ENCODE measurements at places on chromosomes 4 and X.

DNA sequence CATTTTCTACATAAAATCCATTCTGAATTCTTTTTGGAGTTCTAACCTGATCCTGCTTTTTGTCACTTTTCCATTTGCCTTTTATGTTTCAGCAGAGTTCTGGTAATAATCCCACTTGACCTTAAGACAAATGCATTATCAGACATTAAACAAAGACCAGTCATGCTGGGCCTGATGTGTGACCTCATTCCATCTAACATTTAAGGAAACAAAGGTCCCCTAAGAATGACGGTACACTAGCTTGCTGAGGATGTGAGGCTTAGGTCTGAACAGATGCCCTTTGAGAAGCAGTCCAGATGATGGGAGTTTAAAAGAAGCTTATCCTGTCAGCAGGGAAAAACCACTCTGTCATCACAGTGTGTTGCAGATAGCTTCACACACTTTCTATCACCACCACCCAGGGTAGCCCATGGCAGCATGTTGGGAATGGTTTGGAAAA is 38.1 kb upstream of the PDE5A start:
- no peak for ATAC-seq

DNA sequence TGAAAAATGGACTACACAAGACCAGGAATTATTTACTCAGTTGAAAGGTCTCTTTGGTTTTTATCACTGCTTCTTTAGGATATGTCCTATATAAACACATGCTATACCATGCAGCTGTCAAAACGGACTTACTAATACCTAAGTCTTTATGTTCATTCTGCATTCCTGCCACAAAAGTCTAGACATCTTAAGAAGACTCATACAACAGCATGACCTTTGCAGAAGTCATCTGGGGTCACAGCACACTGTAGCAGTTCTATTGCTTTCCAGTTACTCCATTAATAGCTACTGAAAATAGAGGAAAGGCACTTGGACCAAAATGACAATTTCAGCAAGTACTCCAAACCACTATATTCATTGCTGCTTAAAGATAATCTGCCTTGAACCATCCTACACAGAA is 53.2 kb downstream of the DDX60 start:
- ATAC-seq: no peak

- no peak for ATAC-seq
Measured at GRCh38 chrX:136866337-136867095, 14.0 kb downstream of the RBMX start.

DNA sequence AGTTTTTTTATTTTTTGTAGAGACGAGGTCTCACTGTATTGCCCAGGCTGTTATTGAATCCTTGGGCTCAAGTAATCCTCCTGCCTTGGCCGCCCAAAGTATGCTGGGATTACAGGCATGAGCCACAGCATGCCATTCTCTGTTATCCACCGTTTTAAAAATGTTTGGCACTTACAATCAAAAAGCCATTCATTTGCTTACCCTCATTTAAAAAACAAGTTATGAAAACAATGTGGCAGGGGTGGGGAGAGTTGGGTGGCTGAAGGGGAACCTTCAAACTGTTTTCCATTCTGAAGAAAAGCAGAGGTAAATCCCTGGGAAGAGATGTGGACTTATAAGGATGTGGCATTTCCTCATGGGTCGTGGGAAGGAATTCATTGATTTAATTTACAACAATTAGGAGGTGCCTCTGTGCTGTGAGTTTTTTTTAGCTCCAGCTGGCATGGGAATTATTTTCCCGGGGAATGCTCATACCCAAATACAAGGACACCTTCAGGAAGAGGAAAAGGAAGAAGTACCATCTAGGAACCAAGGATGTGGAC is 103.5 kb downstream of the MID1 start:
- ATAC-seq: no peak

- ATAC-seq: no peak
Measured at GRCh38 chr4:2977211-2978088, 14.1 kb downstream of the GRK4 start.

DNA sequence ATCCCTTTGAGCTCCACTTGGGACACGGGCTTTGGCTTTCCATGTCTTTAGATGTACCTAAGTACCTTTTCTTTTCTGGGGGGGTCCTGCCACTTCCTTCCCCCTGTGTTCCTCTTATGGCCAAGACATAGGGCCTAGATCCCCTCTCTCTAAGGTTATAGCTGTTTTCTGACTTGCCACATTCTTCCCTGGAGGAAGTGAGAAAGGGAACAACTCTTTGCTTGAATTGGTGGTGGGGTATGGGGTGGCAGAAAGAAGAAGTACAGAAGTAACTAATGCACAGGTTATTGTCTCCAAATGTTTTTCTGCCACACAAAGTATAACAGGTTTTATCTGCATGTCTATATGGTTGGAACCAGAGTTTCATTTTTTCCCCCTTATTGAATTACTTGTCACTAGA is 29.7 kb upstream of the DIPK2B start:
- no peak for ATAC-seq

GRCh38 chr4:136748773-136749172 is 783.5 kb downstream of the PCDH18 start:
- no peak for ATAC-seq

- ATAC-seq: no peak
Measured at GRCh38 chrX:10526451-10526850, 93.9 kb downstream of the MID1 start.

DNA sequence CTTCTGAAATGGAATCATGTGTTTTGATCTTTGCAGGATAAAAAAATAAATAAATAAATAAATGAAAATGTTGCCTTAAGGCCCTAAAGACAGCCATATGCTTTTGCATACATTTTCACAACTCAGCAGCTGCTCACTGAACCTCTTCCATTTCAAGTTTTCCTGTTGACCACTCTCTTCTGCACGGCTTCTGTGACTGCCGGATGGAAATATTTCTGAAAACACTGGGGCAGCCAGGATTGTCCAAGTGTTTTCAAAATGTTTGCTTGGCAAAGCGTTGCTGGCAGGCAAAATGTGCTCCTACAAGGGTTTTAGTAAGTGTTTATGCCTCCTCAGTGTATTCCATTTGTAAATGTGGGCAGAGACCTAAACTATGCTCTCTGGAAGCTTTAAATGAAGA is 208.1 kb upstream of the IL1RAPL1 start:
- ATAC-seq: no peak

DNA sequence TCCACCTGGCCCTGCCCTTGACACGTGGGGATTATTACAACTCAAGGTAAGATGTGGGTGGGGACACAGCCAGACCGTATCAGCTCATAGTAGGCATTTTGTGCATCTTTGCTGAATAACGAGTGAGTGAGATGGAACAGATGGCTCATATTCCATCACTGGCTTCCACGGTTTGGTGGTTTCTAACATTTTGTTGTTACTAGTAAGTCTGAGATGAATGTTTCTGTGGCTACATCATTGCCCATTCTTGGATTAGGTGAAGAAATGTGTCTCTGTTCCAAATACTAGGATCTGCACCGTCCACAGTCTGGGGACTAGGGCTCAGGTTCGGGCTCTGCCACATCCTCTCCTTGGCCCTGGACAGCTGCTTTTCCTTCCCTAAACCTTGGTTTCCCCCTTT is 3.6 kb downstream of the ABLIM2 start:
- ATAC-seq: no peak

GRCh38 chr4:184356366-184356765 is 118.0 kb downstream of the IRF2 start:
- ATAC-seq: no peak

DNA sequence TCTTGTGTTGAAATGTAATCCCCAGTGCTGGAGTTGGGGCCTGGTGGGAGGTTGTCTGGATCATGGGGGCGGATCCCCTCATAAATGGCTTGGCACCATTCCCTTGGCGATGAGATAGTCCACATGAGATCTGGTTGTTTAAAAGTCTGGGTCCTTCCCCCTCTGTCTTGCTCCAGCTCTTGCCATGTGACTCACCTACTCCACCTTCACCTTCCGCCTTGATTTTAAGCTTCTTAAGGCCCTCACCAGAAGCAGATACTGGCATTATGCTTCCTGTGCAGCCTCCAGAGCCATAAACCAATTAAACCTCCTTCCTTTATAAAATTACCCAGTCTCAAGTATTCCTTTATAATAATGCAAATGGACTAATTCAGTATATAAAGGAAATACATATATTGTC is 111.5 kb downstream of the NR3C2 start:
- no peak for ATAC-seq

- no peak for ATAC-seq
Measured at GRCh38 chrX:94053575-94053974, 379.6 kb downstream of the FAM133A start.

DNA sequence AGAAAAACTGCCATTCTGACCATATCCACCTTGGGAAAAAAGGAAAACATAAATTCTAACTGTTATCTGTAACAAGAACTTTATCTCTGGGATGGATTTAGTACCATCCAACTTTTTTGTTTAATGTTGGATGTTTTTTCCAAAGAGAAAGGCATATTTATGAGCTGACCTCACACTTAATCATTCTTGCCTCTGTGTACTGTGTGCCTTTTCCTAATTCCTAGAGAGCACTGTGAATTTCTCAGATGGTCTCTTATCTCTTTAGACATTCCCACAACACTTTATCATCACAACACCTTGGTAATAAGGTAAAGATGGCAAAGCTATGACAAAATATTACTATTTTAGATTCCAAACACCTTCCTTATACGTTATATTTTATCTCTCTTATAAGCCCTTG is 126.2 kb downstream of the COL4A6 start:
- ATAC-seq: no peak

- no peak for ATAC-seq
Measured at GRCh38 chrX:17448188-17448587, 73.2 kb downstream of the NHS start.

GRCh38 chrX:47420962-47421361 is 50.6 kb downstream of the ZNF157 start:
- ATAC-seq: no peak

- ATAC-seq: no peak
Measured at GRCh38 chrX:16804923-16805464, 18.7 kb downstream of the TXLNG start.

DNA sequence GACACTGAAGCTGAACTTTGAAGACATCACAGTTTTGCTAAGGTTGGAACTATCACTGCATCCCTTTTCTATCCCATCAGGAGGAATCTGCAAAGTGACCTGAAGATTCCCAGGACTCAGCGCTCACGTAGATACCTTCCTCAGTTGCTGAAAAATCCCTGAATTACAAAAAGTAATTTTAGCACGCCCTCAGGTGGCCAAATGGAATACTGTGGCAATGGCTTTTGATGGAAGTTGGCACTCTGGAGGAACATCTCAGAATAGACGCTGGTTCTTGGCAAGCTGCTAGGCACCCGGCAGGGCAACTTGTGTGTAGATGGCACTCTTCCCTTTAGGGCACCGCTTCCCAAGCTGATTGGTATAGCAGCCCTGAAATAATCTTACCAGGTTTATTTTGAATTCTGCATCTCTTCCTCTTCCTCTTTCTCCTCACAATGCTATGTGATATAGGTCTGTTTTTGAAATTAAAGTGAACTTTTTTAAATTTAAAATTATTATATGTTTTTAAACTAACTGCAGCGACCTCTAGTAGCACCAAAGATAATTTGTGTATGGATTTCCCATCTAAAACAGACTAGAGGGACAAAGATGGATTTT is 16.3 kb upstream of the ESX1 start:
- ATAC-seq: no peak

GRCh38 chr4:106284227-106284626 is 31.8 kb downstream of the TBCK start:
- no peak for ATAC-seq

- no peak for ATAC-seq
Measured at GRCh38 chrX:77675986-77676385, 110.0 kb downstream of the ATRX start.

DNA sequence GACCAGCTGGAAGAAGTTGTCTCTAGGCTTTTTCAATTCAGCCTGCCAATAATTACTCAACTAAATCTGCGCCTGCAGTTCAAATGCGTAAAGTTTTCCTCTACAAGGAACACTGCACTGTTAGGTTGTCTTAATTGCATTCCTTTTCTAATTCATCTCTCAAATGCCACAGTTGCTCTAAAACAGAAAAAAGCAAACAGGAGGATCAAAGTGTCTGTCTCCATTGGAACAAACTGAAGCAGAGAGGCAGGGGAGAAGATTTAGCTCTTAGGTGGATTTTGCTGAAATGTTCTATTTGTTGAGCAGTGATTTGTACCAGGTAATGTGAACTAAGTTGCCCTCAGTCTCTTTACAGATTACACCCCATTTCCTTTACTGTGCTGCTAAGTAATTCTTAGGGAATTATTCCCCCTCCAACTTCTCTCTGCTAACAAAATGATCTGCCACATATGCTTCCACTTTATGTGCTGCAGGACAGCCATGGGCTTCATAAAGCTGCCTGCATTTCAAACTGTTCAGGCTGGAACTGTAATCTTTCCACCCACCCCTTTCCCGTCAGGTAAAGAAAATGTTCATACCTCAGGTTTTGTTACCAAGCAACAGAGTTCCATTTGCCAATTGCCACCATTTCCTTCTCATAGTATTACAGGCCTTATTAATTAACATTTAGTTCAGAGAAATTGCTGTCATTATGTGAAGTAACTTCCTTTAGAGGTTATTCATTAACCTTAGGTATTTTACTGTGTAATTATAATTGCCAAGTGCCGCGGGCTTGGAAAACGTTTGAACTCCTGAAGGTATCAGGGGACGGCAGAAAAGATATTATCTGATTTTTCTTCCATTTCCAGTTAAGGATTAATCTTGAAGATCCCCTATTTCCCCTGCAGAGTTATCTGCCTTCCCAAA is 149.3 kb downstream of the SPRY1 start:
- no peak for ATAC-seq

GRCh38 chr4:155684892-155685541 is 18.4 kb downstream of the GUCY1A1 start:
- ATAC-seq: no peak

DNA sequence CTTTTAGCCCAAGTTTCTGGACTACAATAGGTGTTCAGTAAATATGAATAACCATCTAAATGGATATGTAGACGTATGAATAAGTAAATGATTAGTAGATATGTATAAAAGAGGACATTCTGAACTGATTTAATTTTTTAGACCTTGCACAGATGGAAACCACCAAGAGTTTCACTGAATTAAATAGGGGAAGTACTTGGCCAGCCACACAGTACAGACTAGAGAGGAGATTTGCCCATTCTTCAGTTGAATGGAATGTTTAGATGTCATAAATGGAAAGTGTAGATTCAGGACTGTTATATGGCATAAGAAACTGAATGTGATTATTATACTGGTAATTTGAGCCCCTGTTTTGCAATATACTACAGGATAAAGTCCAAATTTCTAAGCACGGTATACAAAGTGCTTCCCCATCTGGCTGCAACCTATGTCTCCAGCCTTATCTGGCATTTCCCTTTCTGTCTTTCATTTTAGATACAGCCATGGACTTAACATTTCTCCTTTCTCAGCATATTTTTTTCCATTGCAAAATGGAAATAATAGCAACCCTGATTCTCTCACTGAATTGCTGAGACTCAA is 137.8 kb upstream of the HS3ST1 start:
- ATAC-seq: peak; percentile 29
